ENCODE measurements at places on chromosomes 12 and 14. TPM values are rescaled to one million over a fixed set of nuclear protein-coding genes. Genes with fewer than 3 reads are reported as not detected.

- H3K36me3 ChIP-seq = peaks cover 31% of the 10 kb centered on the region
- no peak for DNase-seq
- H3K4me3 ChIP-seq = no peak overlapping the region
- H3K27ac ChIP-seq = peak overlapping the region; percentile 22
Measured at GRCh38 chr12:119682639-119683252, 14.8 kb downstream of the PRKAB1 start.

GRCh38 chr12:43551971-43552559 lies at the start of gene ADAMTS20:
Gene ADAMTS20, minus strand, starts transcription at chr12:43552203. Its CDS starts 282 bp downstream, at chr12:43551921.
- H3K4me1 ChIP-seq = peaks cover 4% of the 10 kb centered on the region
- peaks cover 14% of the 10 kb centered on the region for H3K27me3 ChIP-seq
- peak; percentile 59 for DNase-seq
- H3K4me3 ChIP-seq = peak within 1 kb of the TSS; percentile 51
- no peak within 1 kb of the TSS for H3K27ac ChIP-seq

DNA sequence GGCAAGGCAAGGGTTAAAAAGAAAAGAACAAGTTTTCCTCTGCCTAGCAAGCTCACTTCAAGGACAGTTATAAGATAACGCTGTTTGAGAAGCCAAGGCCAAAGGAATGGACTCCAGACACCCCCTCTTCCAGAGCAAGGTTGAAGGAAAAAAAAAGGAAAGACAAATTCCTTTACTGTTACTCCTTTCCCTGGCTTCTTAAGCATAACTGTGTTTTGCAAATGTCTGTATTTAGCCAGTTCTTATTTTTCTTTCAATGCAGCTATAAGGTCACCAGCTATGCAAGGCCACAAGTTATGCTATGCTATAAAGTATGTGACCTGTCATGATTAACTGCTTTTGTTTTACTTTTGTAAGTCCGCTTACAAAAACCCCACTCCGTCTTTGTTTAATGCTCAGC lies 26.6 kb downstream of the ZNF410 start:
- peaks cover 46% of the 10 kb centered on the region for H3K36me3 ChIP-seq
- no peaks in the 10 kb centered on the region for H3K4me1 ChIP-seq
- no peak overlapping the region for H3K4me3 ChIP-seq
- DNase-seq = no peak
- no peak overlapping the region for H3K27ac ChIP-seq

The DPPA3 gene
- total RNA-seq = not detected

The OR5AU1 gene
- total RNA-seq = not detected

GRCh38 chr12:64007853-64008252 lies 163.4 kb downstream of the SRGAP1 start:
- no peaks in the 10 kb centered on the region for H3K27me3 ChIP-seq
- H3K36me3 ChIP-seq = no peaks in the 10 kb centered on the region
- peak overlapping the region; percentile 55 for H3K27ac ChIP-seq
- peaks cover 36% of the 10 kb centered on the region for H3K4me1 ChIP-seq

GRCh38 chr14:54564868-54565784 lies 1.8 kb upstream of the SAMD4A start:
- no peaks in the 10 kb centered on the region for H3K27me3 ChIP-seq
- H3K4me1 ChIP-seq = peaks cover 16% of the 10 kb centered on the region
- no peaks in the 10 kb centered on the region for H3K36me3 ChIP-seq
- peak overlapping the region; percentile 77 for H3K27ac ChIP-seq
- peak overlapping the region; percentile 87 for H3K4me3 ChIP-seq
